ENCODE measurements at places on chromosomes 6 and 20. TPM values are rescaled to one million over a fixed set of nuclear protein-coding genes. Genes with fewer than 3 reads are reported as not detected.
A peak's percentile ranks its signal among the peaks of the same experiment; 100 is the strongest.

DNA sequence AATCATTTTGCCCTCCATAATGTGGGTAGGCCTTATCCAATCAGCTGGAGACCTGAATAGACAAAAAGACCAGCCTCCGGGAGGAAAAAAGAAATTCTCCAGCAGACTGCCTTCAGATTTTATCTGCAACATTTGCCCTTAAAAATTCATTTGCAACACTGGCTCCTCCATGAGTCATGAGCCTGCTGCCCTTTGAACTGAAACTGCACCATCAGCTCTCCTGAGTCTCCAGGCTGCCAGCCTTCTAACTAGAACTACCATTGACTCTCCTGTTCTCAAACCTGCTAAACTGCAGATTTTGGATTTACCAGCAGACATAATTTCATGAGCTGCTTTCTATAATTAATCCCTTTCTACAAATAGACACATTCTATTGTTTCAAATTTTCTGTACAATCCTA lies 223.9 kb upstream of the THEMIS start:
- no peak for DNase-seq

ASIP gene
- not detected for total RNA-seq

HLA-DRB5 gene
- 1.1 TPM for total RNA-seq

GRCh38 chr20:57662456-57663240 lies 42.4 kb upstream of the ZBP1 start:
- peak; percentile 3 for DNase-seq

GRCh38 chr6:1624851-1625781 lies 15.4 kb downstream of the FOXC1 start:
- DNase-seq = no peak

DNA sequence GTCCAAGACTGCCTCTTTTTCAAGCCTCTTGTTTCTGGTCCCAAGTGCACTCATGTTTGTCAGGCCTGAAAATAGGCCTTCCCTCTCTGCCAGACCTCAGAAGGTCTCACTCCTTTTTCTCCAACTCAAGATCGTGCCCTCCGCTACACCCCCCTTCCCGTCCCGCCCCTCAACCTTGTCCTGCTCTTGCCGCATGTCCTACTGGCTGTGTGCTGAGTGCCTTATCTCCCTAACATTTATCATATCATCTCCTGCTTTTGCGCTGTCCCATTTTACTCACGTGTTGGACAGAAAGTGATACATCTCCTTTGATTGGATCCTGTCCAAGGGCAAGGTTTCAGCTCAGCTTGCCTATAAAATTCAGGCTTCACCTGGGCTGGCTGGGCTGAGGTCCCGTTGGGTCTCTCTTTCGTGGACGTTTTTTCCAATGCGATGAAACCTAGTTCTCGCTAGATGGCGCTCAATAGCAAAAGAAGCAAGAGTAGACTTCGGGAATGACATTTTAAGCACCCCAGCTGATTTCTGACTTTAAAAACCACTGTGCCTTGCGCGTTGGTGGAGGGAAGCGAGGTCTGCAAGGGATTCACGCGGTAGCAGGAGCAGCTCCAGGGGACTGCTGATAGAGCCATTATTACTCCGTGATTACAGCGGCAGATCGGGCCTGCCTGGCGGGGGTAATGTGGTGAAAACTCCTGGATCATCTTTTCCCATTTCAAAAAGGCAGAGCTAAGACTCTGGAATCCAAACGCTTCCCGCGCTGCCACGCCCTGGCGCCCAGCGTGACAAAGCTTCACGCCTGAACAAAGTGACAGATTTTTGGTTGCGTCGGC lies 137.6 kb downstream of the IMPG1 start:
- no peak for DNase-seq

GRCh38 chr6:15914553-15914952 lies 214.3 kb upstream of the MYLIP start:
- no peak for DNase-seq

DCBLD1 gene
- 1.5 TPM for total RNA-seq

GRCh38 chr6:80356545-80356944 lies 250.1 kb downstream of the BCKDHB start:
- DNase-seq = no peak

CDC25B gene
- 34.7 TPM for total RNA-seq

LHFPL5 gene
- not detected for total RNA-seq

TSPO2 gene
- not detected for total RNA-seq

DNA sequence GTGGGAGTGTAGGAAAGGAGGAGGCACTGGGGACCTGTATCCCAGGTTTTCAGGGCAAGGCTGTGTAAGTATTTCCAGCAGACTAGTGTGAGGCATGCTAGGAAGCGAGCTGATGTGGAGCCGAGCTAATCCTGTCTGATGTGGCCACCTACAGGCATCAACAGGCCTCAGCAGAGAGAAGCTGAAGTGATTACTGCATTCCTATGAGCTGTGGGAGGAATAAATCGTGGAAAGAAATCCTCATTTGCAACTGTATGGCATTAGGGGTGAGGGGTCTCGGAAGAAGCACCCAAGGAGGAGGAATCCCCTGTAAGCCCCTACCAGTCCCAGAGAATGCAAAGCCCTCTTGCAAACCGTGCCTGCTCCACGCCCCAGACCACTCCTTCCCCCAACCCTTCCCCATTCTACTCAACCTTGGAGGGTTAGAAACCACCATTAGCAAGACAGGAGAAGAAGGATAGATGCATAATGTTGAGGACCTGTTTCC lies 41.6 kb downstream of the C6orf15 start:
- no peak for DNase-seq

SH3BGRL2 gene
- total RNA-seq = 0.51 TPM

TCP11 gene
- total RNA-seq = not detected

DNA sequence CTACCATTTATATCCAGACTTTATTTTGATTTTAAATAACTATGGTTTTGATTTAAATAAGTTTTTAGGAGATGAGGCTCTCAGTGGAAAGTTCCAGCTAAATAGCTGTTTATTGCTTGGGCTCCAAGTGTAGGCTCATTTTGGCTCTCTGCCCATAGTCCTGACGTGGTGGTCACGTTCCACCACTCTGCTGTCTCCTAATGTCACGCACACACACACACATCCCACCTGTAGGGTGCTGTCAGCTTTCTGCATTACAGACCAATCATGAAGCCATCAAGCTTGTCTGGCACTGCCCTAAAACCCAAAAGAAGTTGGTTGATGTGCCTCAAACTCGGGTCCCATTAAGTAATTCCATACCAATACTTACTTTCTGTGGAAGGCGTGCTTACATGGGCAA lies 45.4 kb downstream of the PANK2 start:
- no peak for DNase-seq

GRCh38 chr6:155313602-155314091 lies 637 bp downstream of the TFB1M start:
- DNase-seq = no peak

LIN28B gene
- 0.19 TPM for total RNA-seq

PACRG gene
- not detected for total RNA-seq

CCN6 gene
- total RNA-seq = 0.58 TPM

GRCh38 chr6:2524090-2524489 lies 226.6 kb downstream of the MYLK4 start:
- DNase-seq = no peak

DNA sequence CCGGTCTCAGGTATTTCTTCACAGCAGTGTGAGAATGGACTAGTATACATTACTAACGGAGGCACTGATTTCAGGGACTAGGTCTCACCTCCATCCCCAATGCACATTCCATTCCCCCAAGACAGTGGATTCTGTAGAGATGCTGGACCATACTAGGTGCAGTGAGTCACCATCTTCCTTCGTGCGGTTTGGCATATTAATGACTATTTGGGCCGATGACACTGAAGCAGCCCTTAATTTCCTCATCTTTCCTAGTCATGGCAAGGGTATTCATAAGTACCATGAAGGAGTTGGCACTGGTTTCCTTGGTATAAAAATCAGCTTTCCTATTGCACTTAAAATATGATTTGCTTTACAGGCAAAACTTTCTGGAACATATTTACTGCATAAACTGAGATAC lies 121.4 kb upstream of the TRAF3IP2 start:
- no peak for DNase-seq

DNA sequence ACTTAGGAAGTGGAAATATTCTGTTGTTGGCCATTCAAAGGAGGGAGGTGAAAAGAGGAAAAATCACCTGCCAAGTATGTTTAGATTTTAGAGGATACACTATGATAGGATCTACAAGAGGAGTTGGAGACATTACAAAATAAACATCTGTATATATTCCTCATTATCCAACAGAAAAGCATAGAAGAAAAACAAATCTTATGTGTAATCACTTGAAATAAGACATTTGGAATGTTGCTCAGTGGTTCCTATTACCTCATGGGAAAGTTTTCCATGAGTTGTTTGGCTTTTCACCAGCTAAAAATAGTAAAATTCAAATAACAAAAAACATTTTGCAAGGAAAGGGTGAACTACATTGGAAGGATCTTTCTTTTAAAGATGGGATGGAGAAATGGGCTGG lies 76.7 kb upstream of the CARMIL1 start:
- no peak for DNase-seq

DNA sequence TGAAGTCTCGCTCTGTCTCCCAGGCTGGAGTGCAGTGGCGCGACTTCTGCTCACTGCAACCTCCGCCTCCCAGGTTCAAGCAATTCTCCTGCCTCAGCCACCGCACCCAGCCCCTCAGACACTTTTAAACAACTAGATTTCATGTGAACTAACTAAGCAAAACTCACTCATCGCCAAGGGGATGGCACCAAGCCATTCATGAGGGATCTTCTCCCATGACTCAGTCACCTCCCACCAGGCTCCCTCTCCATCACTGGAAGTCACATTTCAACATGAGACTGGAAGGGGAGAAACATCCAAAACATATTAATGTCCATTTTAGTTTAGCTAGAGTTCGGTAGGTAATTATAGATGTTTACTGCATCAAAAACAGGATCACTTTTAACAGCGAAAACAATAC lies 95.9 kb upstream of the PRL start:
- DNase-seq = no peak

All from activated T-cell treated with anti-CD3 and anti-CD28 coated beads, Interleukin-2, amount 50 U/mL, for 4 hours (primary cell).